ENCODE measurements at places on chromosomes 1 and 21.

GRCh38 chr1:170711682-170712081 is 47.8 kb downstream of the PRRX1 start:
- no peak for DNase-seq

DNA sequence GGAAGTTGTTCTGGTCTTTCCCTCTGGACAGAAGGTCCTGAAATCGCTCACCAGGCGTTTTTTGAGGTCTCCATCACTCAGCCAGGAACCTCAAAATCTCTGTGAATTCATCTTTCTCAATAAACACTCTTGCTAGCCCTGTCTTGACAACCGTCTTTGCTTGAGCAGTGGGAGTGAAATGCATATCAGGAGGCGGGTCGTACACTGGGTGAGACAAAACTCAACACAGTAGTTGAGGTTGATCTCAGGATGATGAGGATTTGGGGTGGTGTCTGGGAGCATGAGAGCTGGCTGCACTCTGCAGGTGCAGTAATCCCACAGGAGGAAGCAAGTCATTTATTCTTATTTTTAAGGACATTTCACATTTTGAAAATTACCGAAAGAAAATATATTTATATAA is 1.9 kb downstream of the GPR25 start:
- DNase-seq, result no peak

- DNase-seq, result no peak
Observed at GRCh38 chr21:35273333-35273732, 224.2 kb upstream of the RUNX1 start.

DNA sequence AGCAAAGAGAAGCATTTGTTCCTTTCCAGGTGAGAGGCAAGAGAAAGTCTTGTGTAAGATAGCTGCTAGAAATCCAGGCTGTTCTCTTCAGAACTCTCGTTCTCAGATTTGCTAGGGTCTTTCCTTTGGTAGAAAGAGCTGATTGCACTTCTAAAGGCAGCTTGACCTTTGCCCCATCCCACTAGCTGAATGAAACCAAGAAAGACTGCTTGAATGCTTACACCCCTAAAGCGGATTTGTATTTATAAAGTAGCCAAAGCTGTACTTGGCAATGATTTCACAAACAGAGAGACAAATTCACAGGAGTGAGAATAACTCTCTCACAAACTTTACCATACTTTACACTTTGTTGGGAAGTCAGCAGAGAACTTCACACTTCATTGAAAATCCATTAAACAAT is 424.1 kb downstream of the TTLL7 start:
- DNase-seq, result no peak

- no peak for DNase-seq
Observed at GRCh38 chr1:116544588-116545358, 26.1 kb downstream of the CD58 start.

DNA sequence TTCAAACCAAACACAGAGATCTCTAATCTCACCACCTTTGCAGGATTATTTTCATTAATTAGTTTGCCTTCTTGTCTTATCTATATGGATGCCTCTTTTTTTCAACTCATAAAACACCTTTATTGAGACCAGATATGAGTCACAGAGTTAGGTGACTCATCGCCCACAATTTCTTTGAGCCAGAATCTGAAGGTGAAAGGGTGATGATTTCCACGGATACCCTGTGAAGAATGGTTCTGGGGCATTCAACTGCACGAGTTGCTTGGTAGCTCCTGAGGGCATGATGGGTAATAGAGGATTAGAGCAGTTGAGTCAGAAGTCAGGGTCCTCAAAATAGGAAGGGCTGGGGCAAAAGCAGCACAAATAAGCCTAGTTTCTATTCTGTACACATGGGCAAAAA is 128.2 kb downstream of the TBX19 start:
- DNase-seq, result peak; percentile 81

DNA sequence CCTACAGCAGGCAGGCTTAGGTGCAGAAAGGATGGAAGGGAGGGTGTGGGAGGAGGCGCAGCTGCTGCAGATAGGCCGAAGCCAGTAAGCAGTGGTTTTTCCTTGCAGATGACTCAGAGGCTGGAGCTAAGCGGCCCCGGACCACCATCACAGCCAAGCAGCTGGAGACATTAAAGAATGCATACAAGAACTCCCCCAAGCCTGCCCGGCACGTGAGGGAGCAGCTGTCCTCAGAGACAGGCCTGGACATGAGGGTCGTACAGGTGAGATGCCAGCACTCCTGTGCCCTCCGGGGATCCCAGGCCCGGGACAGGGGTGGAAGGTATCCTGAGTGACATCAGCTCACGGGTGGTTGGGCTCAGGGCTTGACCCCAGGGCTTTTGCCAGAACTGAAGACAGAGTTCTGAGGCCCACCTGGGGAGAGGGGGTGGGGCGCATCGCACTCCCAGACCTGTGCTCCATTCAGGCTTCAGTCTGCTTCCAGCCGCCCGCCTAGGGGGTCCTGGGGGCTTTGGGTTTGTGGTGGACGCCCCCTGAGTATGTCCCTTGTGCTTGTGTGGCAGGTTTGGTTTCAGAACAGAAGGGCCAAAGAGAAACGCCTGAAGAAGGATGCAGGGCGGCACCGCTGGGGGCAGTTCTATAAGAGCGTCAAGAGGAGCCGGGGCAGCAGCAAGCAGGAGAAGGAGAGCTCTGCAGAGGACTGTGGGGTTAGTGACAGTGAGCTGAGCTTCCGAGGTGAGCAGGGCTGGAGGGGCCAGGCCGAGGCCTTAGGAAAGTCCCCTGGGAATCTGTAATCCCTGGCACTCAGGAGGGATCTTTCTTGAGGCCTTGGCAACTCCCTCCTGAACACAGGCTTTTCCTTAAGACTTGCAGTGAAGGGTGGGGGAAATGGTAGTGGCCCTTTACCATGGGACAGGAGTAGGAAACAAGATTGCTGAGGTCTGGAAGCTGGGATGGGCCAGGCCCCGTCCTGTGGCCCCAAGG is 41.5 kb downstream of the LHX4 start:
- DNase-seq, result no peak

DNA sequence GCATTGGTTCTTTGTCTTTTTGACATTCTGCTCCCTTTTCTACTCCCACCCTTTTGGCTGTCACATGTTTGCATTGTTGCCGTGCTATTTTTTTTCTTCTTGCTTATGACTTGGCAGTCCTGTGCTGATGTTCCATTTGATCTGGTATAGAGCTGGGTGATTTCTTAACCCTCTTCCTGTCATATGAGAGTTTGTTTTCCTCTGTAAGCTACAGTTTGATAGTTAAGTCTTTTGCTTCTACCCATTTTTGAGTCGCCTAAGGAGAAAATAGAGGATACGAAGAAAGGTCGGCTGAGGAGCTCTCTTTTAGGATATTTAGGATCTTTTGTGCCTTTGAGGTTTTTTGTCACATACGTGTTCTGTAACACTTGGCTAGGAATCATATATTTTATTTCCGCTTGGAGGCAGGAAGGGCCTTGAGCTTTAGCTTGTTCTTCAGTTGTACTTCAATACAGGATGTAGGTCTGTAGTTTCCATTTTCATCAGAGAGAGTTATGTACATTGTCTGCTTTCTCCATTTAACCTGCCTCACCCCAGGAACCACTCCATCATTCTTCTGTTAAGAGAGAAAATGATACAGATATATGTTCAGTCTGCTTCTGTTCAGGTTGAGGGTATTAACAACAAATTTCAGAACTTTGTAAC is 150.7 kb downstream of the BACH1 start:
- no peak for DNase-seq

DNA sequence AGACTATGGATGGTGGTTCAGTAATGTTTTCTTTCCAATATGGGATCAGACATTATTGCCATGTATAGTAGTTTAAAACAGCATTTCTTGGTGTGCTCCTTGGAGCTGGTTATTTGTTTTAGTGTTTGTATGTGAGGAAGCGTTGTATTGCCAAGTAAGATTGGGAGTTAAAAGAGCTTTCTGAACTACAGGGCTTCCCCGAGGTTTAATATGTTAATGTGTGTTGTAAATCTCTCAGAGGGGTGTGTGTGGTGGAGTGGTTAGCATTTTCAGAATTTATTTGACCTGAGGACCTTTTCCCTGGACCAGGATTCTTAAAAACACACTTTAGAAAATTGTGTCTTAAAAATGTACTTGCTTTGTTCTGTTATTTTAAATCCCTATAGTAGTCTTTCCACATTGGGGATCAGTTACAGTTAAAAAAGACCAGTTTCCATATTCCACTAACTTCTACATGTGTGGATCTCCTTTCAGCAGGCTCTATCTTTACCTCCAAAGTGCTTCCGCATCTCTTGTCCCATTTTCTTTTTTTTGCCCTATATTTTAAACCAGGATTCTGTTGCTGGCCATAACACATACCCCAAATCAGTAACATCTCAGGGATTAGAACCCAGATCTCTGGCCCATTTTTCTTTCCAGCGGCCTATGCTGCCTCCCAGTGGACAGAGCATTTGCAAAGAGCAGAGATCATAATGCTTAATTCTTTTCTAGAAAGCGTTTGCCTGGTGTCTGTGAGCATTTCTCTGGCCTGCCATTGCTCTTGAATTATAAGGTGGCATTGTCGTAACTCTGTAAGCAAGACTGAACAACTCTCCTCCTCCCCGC is 58.6 kb downstream of the PBX1 start:
- DNase-seq, result peak; percentile 41

DNA sequence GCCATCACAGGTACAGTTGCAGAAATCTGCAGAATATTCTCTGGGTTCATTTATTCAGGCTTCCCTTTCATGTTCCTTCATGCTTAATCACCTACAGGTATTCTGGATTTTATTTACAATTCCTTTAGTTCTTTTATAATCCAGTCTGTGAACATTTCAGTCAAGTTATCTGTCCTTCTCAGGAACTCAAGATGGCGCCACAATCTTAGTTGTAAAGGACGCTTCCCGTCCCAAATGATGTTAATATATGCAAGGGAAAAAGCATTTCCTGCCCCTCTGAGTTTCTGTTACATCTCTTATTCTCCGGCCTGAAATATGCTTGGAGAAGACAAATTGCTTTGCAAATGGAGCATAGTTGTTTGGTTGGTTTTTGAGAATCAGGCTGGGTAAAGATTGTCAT is 19.3 kb downstream of the F3 start:
- DNase-seq, result peak; percentile 33

DNA sequence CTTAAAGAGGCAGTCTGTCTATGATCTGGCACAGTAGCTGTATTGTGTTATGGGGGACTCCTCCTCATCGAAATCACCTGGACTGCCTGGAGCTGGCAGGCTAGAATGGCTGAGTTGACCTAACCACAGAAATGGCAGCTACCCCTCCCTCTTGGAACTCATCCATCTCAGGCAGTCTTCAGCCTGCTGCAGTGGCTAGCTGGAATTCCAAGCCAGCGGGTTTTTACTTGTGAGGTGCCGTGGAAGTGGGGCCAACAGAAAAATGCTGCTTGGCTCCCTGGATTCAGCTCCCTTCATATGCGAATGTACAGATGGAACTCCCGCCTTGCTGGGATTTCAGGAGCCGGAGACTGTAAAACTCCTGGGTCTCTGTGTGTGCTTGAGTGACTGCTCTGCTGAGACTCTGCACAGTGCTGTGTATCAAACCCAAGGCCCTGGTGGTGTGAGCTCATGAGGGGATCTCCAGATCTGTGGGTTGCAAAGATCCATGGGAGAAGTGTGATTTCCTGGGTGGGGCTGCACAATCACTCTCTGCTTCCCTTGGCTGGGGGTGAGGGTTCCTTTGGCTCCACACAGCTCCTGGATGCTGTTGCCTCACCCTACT is 316.9 kb downstream of the CTH start:
- DNase-seq, result no peak

- no peak for DNase-seq
Observed at GRCh38 chr1:27941671-27942540, 7.1 kb downstream of the SMPDL3B start.

DNA sequence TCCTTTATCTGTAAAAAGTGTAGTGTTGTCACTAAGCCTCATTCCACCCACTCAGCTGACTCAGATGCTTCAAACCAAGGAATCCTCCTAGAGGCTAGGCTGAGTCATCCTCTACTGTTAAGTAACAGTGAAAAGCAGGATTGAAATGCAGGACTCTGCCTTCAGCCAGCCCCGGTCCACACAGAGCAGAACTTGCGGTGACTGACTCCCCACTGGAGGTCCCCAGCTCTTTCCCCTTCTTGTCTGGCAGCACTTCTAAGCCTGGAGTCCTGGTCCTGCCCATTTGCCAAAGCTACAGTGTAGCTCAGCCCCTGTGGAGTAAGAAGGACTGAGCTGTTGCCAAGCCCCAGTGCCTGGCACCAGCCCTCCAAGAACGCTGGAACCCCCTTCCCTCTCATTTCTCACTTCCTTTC is 1.7 kb downstream of the RAB7B start:
- peak; percentile 88 for DNase-seq

DNA sequence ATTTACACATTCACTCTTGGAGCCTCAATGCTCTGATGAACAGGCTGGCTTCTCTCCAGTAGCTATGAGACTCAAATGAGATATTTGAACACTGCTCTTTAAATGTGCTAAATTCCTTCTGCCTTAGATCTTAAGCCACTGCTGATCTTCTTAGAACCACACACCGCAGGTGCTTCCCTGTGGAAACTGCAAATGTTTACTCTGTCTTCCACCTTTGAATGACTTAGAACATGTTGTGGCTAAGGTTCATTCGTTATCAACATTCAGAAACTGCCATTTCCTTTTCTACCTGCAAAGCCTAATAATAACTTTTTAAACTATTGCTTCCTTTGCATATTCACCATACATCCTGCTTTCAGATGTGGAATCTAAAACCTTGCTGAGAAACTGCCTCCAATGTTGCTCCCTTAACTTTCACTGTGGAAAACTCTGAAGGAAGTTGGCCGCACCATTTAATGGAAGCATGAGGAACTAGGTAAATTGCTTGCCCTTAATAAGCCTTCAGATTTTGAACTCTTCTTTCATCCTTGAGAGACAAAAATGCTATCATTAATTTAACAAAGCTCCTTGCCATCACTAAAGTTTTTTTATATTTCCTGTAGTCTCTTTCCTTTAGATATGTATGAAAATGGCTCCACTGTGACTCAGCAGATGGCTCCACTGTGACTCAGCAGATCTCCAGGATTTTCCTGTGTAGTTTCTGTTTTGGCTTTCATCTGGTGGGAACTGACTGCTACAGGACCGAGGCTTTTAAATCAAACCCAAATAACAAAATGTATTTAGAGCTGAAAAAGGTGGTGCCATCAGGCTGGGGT is 143.8 kb downstream of the TNFSF18 start:
- peak; percentile 99 for DNase-seq

DNA sequence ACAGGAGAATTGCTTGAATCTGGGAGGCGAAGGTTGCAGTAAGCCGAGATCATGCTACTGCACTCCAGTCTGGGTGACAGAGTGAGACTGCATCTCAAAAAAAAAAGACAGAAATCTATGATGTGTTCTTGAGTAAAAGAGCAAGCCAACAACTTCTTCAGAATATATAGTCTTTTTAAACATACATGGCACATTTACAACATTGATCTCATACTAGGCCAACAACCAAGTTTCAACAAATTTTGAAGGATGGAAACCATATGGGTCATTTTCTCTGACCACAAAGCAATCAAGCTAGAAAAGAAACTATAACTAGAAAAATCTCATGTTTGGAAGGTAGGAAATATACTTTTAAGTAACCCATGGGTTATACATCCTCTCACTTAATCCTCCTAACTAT is 38.3 kb downstream of the PAFAH2 start:
- DNase-seq, result no peak

- DNase-seq, result peak; percentile 63
Observed at GRCh38 chr1:159996653-159997052, 35.1 kb downstream of the PIGM start.

Data from kidney glomerular epithelial cell (primary cell).